MM.1S (cell line): ENCODE measurements at places on chromosomes 11 and 22.

GRCh38 chr11:67588136-67588503 is 4.5 kb downstream of the GSTP1 start:
- peak overlapping the region; percentile 68 for H3K27ac ChIP-seq
- no peak overlapping the region for H3K4me3 ChIP-seq
- H3K27me3 ChIP-seq: no peaks in the 10 kb centered on the region
- no peak for DNase-seq

DNA sequence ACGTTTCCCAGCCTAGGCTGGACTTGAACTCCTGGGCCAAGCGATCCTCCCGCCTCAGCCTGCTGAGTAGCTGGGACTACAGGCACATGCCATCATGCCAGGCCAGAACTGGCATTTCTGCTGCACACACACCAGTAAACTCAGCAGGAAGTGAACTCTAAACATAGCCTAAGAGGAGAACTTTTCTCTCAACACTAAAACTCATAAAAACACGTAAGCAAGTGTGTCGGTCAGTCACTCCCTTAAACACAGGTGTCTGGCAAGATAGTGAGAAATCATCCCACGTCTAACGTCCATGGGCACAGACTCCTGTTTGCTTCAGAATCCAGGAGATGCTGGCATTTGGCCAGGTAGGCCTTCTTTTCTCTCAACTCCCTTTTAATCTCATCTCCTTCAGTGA is 104.8 kb downstream of the RPL27A start:
- no peaks in the 10 kb centered on the region for H3K27me3 ChIP-seq
- H3K4me3 ChIP-seq: peak overlapping the region; percentile 21; the same call in 1 of the 2 replicates
- H3K4me1 ChIP-seq: peaks cover 64% of the 10 kb centered on the region

GRCh38 chr11:8581300-8581699 is 12.7 kb downstream of the STK33 start:
- no peaks in the 10 kb centered on the region for H3K27me3 ChIP-seq
- no peak overlapping the region for H3K4me3 ChIP-seq
- H3K4me1 ChIP-seq: no peaks in the 10 kb centered on the region

DNA sequence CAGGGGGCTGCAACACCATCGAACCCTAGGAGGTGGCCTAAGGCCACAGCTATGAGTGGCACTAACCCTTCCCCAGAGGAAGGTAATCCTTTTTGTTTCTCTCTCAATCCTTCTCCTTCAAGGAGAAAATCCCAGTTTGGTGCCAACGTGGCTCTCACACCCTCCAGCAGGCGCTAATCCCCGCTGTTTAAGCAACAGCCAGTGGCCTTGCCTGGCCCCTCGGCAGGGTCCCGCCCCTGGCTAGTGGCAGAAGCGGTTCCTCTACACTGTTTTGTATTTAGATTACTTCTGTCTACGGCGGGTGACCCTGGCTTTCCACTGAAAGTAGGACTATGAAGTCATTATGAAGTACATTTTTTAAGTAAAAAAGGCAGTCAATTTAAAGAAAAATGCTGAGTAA is 15.5 kb downstream of the GNAZ start:
- H3K36me3 ChIP-seq: no peaks in the 10 kb centered on the region
- no peaks in the 10 kb centered on the region for H3K27me3 ChIP-seq
- no peak overlapping the region for H3K4me3 ChIP-seq
- H3K27ac ChIP-seq: no peak overlapping the region
- DNase-seq: no peak

DNA sequence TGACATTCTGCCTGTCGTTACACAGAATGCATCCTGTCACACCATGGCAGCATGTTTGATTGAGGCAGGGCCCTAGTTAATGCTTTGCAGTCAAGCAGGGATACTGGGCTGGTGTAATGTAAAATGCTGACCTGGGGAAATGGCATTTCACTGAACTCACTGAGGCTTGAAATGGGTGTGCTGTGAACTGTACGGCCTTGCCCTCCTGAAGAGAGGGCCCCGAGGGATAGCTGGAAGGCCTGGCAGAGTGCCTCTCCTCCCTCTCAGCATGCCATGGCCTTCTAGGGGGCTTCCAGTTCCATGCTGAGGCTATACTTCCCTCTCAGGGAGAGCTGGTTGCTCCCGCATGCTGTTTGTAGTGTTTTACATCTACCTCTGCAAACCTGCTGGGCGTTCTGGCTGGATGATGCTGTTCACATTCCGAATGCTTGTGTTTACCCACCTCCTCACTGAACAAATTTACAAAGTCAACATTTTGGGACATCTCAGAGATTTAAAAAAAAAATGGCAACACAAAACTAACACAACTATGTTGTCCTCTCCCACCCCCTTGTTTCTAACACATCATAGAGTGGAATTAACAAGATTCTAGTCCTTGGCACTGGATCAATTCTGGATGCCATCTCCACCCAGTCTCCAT is 416.7 kb upstream of the CADM1 start:
- DNase-seq: no peak
- no peak overlapping the region for H3K4me3 ChIP-seq
- no peaks in the 10 kb centered on the region for H3K27me3 ChIP-seq
- no peak overlapping the region for H3K27ac ChIP-seq
- H3K36me3 ChIP-seq: no peaks in the 10 kb centered on the region
